ENCODE measurements at places on chromosomes 5 and 9.
A peak's percentile ranks its signal among the peaks of the same experiment; 100 is the strongest.

GRCh38 chr9:83041771-83042170, 21.2 kb downstream of the RASEF start:
- no peaks in the 10 kb centered on the region for H3K4me1 ChIP-seq
- H3K27ac ChIP-seq = no peak overlapping the region
- H3K36me3 ChIP-seq = no peaks in the 10 kb centered on the region
- no peaks in the 10 kb centered on the region for H3K27me3 ChIP-seq

DNA sequence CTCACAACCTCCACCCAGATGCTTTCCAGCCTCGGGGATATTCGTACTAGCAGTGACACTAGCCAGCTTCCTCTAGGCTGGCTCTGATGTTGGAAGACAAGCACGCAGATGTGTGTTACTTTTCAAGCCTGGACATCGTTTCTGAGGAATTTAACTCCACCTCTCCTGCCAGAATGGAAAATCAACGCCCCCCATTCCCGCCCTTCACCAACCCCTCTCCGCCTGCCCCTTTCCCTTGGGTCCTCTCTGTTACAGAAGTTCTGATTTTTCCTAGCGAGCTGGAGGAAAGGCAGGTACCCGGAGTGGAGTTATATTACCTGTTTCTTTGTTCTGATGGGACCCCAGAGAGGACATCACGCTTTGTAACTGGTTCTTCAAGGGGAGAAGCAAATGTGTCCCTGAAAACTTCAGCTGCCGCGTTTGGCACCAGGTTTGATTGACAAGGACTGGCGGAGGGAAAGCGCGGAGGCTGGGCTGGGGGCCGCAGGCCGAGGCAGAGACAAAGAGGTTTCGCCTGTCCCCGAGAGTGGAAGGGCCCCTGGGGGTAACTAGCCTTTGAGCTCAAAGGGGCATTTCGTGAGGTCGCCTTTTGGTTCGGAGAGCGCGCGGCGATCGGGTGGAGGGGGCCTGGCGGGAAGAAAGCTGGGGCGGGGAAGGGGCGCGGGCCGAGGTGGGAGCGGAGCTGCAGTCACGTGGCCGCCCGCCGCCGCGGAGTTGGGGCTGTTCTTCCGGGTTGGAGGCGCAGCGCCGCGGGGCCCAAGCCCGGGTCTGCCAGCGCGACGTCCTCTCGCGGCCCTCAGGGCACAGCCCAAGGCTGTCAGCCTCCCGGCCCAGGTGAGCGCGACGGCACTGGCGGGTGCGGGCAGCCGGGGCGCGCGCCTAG, at the start of gene NNT:
Gene NNT, plus strand, starts transcription at position 720 of the 883 bp plus-strand sequence. CDS start 6,016 bp downstream, outside the sequence.
- peak; percentile 87 for DNase-seq
- peak within 1 kb of the TSS; percentile 22 for H3K27ac ChIP-seq
- peaks cover 5% of the 10 kb centered on the region for H3K4me1 ChIP-seq
- H3K36me3 ChIP-seq = no peaks in the 10 kb centered on the region
- H3K4me3 ChIP-seq = peak within 1 kb of the TSS; percentile 66
- no peaks in the 10 kb centered on the region for H3K27me3 ChIP-seq

DNA sequence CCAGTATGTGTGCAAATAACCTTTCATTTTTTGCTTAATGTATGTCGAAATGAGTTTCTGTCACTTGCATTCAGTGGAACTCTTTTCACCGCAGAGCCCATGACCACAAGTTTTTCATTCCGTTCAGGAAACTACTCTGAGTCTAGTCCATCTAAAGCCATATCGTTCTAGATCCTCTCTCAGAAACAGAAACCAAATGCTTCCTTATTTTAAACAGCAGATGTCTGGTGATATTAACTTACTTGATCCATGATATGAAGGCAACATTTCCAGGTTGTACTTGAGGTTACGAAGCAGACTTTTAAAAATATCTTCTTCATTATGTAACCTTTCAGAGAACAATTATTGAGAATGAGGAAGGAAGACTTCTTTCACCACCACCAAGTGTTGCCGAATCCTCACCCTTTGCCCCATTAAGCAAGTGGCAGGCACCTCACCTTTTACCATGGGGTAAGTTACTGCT, 72.4 kb upstream of the GNAQ start:
- H3K36me3 ChIP-seq = no peaks in the 10 kb centered on the region
- H3K27me3 ChIP-seq = no peaks in the 10 kb centered on the region
- no peaks in the 10 kb centered on the region for H3K4me1 ChIP-seq
- H3K27ac ChIP-seq = no peak overlapping the region

GRCh38 chr5:149969181-149969930, 8.8 kb downstream of the SLC26A2 start:
- no peak overlapping the region for H3K27ac ChIP-seq
- no peak for DNase-seq
- no peaks in the 10 kb centered on the region for H3K4me1 ChIP-seq
- no peak overlapping the region for H3K4me3 ChIP-seq
- no peaks in the 10 kb centered on the region for H3K27me3 ChIP-seq

- H3K36me3 ChIP-seq = no peaks in the 10 kb centered on the region
- no peak overlapping the region for H3K27ac ChIP-seq
- DNase-seq = no peak
- H3K4me1 ChIP-seq = no peaks in the 10 kb centered on the region
Measured at GRCh38 chr9:98120476-98120875, 1.5 kb upstream of the TRIM14 start.
